ENCODE measurements at places on chromosomes 11 and 22.

DNA sequence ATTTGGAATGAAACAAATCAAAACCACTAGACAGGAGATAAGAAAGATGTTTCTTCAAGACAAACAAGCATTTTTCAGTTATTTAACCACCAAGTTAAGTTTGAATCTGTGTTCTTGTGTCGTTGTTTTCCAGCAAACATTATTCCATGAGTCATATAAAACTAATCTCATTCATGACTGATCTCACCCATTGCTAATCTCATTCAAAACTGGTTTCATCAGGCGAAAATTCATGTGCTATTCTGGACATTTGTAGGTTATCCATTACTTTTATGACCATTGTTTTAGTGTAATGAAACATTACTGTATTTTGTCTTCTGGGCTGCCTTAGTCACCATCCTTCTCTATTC is 221.8 kb downstream of the DDX10 start:
- no peak for DNase-seq

GRCh38 chr11:113553915-113554314 is 78.7 kb upstream of the DRD2 start:
- no peak for DNase-seq

- no peak for DNase-seq
Observed at GRCh38 chr11:129282634-129283033, 90.5 kb upstream of the ARHGAP32 start.

DNA sequence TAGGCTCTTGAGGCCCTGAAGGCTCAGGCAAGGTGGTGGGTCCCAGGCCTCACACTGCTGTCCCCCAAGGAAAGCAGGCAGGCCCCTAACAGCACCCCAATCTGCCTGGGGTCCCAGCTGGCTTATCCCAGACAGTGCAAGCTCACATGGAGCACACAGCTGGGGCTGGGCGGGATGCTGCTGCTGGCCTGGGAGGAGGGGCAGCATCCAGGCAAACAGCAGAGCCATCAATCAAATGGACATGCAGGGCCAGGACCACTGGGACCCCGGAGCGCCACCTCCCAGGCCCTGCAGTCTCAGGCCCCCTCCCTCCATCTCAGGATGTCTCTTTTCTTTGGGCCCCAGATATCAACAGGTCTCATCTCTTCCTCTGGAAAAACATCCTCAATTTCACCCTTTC is 140.3 kb downstream of the BRD1 start:
- DNase-seq = no peak

- DNase-seq = peak; percentile 88
Observed at GRCh38 chr22:41822317-41823057, 10.4 kb upstream of the SREBF2 start.

GRCh38 chr22:48711031-48711431 is 1116.6 kb downstream of the BRD1 start:
- no peak for DNase-seq

DNA sequence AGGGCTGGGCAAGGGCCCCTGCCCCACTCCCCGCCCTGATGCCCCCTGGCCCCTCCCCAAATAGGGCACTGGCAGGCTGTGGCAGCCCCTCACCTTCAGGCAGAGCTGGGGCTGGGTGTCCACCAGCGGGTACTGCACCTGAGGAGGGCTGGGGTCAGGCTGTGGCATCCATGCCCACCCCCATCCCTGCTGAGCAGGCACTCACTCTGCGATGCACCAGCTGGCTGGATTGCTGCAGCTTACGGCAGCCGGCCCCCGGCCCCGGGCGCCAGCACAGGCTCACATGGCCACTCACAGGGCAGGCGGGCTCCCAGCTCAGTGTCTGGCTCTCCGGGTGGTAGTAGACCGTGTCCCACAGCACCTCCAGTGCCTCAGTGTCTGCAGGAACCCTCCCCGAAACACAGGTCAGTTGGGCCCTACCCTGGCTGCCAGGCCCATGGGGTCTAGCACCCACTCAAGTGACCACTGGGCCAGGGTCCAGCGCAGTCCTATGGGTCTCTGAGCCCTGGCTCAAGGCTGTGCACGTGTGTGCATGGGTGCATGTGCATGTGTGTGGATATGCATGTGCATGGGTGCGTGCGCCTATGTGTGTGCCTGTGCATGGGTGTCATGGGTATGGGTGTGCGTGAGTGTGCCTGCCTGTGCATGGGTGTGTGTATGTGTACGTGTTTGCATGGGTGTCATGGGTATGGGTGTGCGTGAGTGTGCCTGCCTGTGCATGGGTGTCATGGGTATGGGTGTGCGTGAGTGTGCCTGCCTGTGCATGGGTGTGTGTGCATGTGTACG is 14.4 kb downstream of the IL17REL start:
- no peak for DNase-seq

DNA sequence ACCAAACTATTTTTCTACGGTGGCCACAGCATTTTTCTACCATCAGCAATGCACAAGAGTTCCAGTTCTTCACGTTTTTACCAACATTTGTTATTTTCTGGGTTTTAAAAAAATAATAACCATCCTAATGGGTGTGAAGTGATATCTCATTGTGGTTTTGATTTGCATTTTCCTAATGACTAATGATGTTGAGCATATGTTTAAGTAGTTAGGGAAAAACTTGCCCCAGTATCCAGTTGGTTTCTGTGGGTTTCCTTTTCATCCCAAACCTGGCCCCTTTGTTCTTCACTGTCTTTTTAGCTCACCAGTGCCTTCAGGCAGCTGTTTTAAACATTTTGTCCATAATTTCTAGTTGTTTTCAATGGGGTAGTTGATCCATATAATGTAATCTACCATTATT is 14.7 kb upstream of the PTS start:
- no peak for DNase-seq

- no peak for DNase-seq
Observed at GRCh38 chr11:59641156-59641555, 25.6 kb upstream of the OSBP start.

DNA sequence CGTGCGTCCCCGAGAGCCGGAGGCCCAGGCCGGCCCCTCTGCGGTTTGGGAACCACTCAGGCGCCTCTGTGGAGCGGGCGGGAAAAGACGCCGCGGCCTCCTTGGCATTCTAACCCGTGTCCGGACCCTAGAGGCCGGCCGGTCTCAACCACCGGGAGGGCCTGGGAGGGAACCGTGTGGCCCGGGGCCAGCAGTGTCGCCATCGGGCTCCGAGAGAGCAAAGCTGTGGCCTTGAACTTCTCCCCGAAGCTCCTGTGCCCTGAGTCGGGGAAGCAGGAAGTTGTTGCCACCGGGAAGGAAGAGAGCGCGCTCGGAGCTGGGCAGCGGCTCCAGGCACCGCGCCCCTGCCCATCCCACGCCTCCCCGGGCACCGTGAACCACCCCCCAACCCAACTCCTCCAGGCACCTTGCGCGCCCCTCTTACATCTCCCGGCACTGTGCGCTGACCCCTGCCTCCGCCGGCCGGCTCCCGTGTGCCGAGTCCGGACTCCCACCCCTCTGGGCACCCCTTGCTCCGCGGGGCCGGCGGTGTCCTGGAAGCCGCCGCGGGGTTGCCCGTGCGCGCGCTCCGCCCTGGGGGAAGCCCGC is 80.0 kb upstream of the PPARA start:
- peak; percentile 22 for DNase-seq

DNA sequence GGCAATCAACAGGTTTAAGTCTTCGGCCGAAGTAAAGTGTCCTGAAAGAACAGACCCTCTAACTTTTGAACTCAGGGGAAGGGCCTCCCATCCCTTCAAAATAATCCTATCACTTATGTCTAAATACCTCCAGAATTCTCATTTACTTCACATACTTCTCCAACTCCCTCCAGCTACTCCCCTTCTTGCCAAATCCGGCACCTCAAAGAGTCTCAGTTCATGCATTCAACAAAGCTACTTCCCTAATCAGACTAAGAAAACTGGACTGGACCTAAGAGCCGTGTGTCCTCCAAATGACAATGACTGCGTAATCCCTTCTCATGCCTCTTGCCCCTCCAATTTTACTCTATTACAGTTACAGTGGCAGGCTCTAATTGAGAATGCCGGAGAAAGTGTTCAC is 1.3 kb downstream of the DDB1 start:
- DNase-seq = no peak

GRCh38 chr11:35335226-35335625 is 84.1 kb downstream of the SLC1A2 start:
- no peak for DNase-seq

DNA sequence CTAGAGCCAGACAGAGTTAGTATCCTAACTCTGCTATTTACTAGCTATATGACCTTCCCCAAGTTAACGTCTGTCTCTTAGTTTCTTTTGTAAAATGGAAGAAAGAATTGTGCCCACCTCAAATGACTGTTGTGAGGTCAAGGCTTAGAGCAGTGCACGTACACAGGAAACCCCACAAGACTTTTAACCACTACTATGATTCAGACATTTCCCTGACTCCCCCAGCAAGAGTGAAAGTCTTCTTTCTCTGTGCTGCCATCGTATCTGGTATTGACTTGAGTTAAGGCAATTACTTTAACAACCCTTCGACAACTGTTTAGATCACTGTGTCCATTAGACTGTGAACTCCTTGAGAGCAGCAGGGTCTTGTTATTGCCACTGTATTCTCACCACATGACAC is 2.6 kb upstream of the OR52W1 start:
- DNase-seq = peak; percentile 21

- DNase-seq = no peak
Observed at GRCh38 chr11:122319691-122320620, 203.9 kb upstream of the BLID start.

GRCh38 chr11:86446163-86446923 is 71.7 kb downstream of the CCDC81 start:
- DNase-seq = no peak

DNA sequence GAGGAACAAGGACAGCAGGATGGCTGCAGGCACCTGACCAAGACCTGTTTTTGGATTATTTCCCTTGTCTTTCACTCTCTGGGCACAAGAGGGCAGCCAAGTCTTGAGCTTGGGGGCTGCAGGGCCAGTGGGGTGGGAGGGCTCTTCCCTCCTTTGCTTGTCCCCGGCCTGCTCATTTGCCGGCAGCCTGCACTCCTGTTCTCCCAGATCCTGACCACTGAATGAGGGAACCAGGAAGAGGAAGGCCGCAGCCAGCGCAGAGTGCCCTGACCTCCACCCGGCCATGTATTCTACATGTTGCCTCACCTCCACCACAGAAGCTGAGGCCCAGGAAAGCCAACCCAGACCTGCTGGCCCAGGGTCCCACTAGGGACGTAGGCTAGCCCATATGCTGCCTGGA is 15.5 kb upstream of the NNMT start:
- DNase-seq = no peak

DNA sequence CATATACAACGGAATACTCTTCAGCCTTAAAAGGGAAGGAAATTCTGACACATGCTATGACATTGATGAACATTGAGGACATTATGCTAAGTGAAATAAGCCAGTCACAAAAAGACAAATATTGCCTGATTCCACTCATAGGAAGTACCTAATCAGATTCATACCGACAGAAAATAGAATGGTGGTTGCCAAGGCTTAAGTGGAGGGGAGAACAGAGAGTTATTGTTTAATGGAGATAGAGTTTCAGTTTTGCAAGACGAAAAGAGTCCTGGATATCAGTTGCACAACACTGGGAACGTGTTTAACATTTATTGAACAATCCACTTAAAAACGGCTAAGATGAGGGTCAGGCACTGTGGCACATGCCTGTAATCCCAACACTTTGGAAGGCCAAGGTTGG is 45.6 kb upstream of the HIPK3 start:
- DNase-seq = no peak

- no peak for DNase-seq
Observed at GRCh38 chr11:47649276-47649675, 6.9 kb upstream of the MTCH2 start.

- no peak for DNase-seq
Observed at GRCh38 chr11:13052130-13052571, 43.0 kb downstream of the RASSF10 start.

- DNase-seq = no peak
Observed at GRCh38 chr11:86101941-86102407, 33.1 kb upstream of the PICALM start.

DNA sequence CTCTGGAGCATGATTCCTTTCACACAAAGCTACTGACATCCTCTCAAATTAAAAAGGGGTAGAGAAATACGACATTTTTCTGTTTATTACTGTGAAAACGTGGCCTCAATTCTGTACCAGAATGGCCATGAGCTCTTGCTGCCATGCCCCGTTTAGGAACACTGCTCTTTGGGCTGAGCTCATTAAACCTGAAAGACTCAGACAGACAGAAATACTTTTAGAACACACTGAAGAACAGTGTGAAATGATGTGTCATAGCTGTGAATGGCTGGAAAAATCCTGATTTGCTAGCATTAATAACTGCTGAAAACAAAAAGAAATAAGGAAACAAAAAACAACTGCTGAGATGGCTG is 32.2 kb upstream of the TMEM135 start:
- DNase-seq = no peak

GRCh38 chr11:20117291-20117690 is 43.0 kb downstream of the DBX1 start:
- no peak for DNase-seq

DNA sequence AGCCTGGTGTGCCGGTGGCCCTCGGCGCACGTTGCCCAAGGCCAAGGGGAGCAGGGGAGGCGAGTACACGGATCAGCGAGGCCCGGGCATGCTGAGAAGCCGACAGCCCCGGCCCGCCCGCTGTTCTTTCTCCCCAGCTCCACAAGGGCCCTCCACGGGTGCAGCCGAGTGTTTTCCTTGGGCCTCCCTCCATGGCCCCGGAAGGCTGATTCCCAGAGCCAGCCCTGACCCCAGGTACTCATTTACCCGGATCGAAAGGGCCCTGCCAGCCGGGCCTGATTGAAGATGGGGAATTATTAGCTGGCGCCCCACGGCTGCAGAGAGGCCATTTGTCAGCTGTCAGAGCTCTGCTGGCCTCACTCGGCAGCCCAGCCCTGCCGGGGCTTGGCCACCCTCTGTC is 53.1 kb downstream of the WNT7B start:
- no peak for DNase-seq

DNA sequence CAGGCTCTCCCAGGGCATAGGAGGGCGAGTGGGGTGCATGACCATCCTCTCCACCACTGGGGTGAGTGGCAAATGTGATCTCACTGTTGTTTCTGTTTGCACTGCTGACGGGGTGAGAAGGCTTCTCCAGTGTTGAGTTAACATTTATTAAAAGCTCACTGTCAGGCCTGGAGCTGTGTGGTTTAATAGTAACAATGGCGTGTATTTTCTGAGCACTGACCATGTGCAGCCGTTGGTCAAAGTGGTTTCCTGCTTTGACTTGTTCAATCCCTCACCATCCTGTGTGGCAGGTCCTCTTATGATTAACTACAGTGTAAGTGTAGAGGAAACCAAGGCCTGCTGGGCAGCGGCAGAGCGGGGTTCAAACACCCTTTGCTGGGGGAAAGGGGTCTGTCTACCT is 4.4 kb downstream of the A4GALT start:
- DNase-seq = no peak

GRCh38 chr11:125264100-125265022 is 99.8 kb downstream of the PKNOX2 start:
- DNase-seq = no peak

DNA sequence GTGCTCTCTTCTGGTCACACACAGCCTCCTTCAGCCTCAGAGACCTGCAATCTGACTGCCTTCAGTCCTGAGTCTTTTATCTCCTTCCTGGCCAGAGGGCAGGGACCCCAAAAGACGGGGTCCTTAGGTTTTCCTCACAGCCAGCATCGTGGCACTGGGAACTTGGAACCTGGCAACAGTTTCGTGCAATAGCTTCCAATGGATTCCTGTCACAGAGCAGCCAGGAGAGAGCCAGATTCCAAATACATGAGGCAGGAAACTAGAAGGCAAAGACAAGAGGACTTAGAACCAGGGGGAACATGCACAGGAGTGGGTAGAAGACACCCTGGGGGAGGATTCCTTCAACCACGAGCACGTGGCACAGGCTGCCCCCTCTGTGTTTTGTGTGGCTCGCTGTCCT is 48.6 kb downstream of the C11orf91 start:
- no peak for DNase-seq
